ENCODE measurements at places on chromosomes 1 and 21.

GRCh38 chr21:46285761-46286647, at the start of gene YBEY:
Gene YBEY, plus strand, starts transcription at chr21:46286342. Its CDS starts 572 bp downstream, at chr21:46286914.
- DNase-seq: peak; percentile 84

GRCh38 chr1:118326960-118327629, 142.1 kb upstream of the SPAG17 start:
- DNase-seq: no peak

DNA sequence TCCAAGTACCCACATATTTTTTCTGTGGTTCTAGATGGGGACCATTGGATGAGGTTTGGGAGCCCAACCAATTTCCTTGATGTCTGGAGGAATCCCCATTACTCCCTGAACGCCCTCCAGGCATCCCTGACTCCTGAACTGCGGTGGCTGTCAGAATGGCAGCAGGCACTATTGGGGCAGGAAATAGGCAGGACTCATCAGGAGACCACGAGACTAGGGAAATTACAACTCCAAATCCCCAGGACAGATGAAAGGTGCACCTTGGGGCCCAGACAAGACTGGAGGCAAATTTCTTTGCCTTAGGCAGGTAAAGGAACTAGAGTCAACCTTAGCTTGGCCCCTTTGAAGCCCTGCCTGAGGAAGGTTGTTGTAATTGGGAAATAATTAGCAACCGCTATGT, 1.1 kb downstream of the CGN start:
- DNase-seq: no peak

GRCh38 chr1:79633456-79633855, 626.9 kb upstream of the ADGRL4 start:
- no peak for DNase-seq

DNA sequence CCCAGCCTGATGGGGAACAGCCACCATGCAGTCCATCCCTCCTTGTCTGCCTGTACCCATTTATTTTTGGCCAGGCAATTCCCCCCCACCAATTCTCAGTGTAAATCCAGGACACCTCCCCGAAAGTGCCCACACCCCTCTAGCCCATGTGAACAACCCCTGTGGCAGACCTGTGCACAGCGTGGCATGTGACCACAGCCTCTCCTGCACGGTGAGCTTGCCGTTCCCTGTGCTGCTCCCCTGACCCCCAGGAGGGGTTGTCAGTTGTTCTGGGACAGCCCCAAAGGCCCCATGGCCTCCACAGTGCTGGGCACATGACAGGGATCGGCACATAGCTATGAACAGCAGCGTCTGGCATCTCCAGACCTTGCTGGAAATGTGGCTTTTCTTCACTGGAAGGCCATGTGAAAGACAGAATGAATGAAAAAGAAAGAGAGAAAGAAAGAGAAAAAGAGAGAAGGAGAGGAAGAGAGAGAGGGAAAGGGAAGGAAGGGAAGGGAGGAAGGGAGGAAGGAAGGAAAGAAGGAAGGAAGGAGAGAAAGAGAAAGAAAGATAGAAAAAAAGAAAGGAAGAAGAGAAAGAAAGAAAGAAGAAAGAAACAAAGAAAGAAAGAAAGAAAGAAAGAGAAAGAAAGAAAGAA, 3.9 kb downstream of the CAPN9 start:
- no peak for DNase-seq

- DNase-seq: no peak
Observed at GRCh38 chr1:157833145-157833544, 8.5 kb downstream of the CD5L start.

GRCh38 chr21:36035381-36035791, 24.9 kb downstream of the SETD4 start:
- no peak for DNase-seq

- DNase-seq: no peak
Observed at GRCh38 chr1:246730839-246731238, 6.6 kb downstream of the SCCPDH start.

- no peak for DNase-seq
Observed at GRCh38 chr1:63917571-63918417, 144.0 kb downstream of the ROR1 start.

DNA sequence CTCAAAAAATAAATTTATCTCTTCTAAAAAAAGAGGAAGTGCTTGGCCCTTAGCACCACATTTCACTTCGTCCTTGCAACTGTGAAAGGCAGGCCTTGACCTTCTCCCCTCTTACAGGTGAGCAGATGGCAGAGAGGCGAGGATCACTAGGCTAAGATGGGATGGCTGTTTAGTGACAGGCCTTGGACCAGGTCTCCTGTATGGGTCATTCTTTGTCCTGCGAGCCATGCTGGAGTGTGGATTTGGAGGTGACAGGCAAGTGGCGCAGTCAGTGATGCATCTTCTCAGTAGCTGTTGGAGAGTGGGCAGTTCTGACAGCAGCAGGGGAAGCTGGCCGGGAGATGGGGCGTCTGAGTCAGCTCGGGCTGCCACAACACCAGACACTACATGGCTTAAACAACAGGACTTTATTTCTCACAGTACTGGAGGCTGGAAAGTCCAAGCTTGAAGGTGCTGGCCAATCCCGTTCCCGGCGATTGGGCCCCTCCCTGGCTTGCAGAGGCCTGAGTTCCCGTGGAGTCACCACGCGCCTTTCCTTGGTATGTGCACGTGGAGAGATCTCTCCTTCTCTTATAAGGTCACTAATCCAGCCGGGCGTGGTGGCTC, 16.5 kb downstream of the SLC27A3 start:
- DNase-seq: no peak

- DNase-seq: no peak
Observed at GRCh38 chr1:226799634-226800281, 60.7 kb upstream of the ITPKB start.

DNA sequence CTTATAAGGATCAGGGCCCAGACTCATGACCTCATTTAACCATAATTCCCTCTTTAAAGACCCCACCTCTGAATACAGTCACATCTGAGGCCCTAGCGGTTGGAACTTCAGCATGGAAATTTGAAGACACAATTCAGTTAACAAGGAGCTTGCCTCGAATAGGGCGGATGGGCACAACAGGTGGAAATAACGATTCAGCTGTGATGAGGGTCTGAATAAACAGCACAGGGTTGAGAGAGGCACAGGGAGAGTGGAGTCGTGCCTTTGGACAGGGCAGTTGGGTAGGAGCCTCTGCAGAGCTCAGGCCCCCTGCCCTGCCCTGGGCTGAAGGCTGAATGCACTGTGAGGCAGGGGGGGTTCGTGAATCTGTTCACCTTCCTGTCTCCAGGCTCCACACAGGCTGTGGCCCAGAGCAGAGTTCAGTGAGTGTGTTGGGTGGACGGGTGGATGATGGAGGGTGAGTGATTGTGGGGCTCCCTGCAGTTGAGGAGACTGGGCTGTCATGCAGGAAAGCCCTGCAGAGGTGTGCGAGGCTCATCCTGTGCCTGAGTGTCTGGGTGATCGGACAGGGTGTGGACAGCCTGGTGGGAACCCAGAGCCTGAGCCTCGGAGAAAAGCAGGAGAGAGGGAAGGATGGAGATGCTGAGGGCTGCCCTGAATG, 243.1 kb downstream of the FOXD2 start:
- DNase-seq: no peak

DNA sequence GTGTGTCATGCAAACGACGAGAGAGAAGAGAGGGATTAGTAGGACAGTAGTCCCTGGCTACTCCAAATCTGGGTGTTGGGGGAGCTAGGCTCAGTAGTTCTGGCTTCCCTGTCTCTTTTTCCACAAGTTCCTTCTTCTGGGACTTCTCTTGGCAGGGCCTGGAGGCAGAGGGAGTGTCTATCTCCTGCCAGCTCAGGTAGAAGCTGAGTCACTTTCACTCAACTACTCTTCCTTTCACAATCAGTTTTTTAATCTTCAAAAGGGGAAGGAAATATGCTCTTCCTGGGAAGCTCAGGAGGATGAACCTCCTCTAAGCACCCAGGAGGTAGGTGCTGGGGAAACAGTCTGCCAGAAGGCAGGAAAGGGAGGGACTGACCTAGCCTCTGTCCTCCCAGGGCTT, 35.2 kb upstream of the MAGOH start:
- DNase-seq: no peak

DNA sequence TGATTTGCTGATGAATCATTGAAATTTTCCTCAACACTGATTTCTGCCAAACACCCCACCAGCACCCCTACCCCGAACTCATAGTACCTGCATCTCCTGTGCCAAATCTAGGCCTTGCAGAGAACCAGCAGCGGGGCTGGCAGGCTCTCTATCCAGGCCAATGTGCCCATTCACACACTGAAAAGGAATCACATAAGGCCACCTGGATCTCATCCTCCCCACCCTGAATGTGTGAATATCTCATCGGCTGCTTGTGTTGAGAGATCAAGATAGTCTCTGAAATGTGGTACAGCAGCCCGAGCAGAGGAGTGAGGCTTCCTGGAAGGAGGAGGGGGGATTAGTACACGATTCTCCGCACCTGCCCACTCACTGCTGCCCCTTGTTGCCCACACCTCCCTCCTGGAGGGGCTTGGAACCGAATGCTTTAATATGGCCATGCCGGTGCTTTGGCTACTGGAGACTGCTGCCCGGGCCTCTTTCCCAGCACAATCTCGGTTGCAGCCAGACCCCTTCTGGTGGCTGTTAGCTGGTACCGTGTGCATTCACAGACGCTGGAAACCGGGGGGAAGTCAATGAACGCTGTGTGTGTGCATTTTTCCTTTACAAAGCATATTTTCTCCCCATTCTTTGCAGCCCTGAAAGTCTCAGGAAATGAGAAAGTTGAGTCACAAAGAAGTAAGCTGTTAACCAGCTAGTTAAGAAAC, 619.5 kb downstream of the MATN1 start:
- DNase-seq: no peak

- no peak for DNase-seq
Observed at GRCh38 chr1:28112388-28113241, 24.2 kb upstream of the EYA3 start.

DNA sequence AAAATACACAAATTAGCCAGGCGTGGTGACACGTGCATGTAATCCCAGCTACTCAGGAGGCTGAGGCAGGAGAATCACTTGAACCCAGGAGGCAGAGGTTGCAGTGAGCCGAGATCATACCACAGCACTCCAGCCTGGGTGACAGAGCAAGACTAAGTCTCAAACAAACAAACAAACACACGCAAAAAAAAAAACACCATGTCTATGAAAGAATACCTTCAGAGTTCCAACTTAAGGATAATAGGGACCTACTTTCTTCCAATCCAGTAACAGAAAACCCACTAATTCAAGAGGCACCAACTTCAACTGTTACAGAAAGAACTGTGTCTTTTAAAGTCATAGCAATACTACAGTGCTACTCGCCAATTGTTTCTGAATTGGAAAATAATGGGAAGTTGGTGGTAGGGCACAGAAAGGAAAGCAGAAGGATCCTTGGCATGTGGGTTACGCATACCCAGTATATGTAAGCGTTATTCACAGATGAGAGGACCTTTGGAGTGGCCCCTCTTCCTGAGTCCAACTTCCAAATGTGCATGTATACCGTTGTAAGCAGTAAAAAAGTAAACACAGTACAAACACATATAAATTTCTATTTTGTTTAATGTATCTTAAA, 87.0 kb downstream of the ACBD6 start:
- DNase-seq: no peak

- DNase-seq: no peak
Observed at GRCh38 chr1:77704736-77705135, 22.3 kb upstream of the ZZZ3 start.

DNA sequence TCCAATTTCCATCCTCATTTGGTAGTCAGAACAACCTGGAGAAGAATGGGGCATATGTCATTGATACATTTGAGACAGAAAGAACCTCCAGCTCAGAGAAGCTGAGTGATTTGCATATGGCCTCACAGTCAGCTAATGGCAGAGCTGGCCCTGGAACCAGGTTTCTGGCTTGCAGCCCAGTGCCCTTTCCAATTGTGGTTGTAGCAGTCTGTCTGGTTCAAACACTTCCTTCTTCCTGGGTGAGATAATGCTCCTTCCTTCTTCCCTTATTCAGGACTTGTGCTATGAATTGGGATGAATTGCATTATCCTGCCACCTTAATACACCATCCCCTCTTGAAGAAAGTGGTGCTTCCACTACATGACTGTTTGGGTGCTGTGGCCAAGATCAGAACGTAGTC, 24.2 kb downstream of the SLC5A9 start:
- DNase-seq: no peak

DNA sequence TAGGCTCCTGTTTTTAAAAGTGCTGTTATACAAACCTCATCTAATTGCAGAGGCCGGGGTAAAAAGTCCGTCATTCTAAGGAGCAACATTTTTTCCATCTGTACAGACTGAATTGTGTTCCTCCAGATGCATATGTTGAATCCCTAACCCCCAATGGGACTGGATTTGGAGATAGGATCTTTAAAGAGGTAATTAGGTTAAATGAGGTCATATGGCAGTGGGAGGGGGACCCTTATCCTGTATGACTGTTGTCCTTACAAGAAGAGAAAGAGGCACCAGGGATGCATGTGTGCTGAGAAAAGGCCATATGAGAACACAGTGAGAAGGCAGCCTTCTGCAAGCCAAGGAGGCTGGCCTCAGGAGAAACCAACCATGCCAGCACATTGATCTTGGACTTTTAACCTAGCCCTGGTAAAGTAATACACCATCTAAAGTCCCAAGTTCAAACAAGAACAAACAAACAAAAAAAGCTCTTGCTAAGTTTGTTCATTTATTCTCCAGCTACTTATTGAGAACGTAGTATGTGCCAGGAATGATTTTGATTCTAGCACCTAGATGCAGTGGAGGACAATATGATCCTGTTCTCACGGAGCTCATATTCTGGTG, 352.4 kb downstream of the NTNG1 start:
- no peak for DNase-seq

DNA sequence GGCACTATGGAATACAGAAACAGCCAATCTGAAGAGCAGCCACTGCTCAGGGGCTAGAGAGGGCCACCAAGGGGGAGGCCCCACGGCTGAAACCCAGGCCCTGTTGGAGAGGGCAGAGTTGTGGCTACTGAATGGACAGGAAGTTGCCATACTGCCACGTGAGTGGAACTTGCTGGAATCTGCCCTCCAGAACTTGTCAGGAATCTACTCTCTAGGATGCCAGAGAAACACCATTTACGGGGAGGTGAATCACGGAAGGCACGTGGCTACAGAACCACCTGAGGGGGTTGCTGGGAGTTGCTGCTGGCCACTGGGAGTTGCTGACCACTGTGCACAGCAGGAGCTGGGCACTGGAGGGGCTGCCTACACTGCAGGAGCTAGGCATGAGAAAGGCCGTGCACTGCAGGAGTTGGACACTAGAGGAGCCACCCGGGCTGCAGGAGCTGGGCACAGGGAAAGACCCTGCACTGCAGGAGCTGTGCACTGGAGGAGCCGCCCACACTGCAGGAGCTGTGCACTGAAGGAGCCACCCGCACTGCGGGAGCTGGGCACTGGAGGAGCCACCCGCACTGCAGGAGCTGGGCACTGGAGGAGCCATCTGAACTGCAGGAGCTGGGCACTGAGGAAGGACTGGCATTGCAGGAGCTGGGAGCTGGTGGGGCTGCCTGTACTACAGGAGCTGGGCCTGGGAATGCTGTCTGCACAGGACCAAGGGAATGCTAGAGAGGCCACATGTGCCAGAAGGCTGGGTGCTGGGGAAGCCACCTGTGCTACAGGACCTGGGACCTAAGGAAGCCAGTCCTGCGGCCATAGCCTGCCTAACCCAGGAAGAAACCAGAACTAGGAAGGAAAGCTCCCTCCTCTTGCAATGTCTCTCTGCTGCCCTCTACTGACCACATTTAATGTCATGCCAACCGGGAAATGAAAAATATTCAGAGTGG, 343.4 kb downstream of the MATN1 start:
- peak; percentile 18 for DNase-seq
